ENCODE measurements at places on chromosomes 7 and 10.

GRCh38 chr7:151017370-151017952 is 6.8 kb downstream of the ATG9B start:
- DNase-seq: no peak

- no peak for DNase-seq
Observed at GRCh38 chr7:15977663-15978062, 291.2 kb upstream of the MEOX2 start.

GRCh38 chr7:132756484-132756990 is 180.3 kb upstream of the PLXNA4 start:
- no peak for DNase-seq

- no peak for DNase-seq
Observed at GRCh38 chr7:28329661-28330363, 82.5 kb upstream of the CREB5 start.

DNA sequence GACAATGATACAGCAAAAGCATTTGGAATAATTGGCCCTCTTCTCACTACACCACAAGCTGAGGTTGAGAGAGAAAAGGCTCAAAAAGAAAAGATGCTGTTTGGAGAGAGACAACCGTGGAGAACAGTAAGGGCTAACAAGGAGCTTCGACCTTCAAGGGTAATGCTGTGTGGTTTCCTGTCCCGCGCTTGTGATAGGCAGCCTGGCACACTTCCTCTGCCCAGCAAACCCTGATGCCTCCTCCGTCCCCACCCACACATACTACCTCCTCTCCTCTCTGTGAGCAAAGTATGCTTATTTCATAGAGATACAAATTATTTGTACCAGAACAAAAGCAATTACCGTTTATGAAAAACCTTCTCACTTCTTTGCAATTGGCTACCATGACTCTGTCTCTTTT is 755.4 kb downstream of the KCNMA1 start:
- no peak for DNase-seq

DNA sequence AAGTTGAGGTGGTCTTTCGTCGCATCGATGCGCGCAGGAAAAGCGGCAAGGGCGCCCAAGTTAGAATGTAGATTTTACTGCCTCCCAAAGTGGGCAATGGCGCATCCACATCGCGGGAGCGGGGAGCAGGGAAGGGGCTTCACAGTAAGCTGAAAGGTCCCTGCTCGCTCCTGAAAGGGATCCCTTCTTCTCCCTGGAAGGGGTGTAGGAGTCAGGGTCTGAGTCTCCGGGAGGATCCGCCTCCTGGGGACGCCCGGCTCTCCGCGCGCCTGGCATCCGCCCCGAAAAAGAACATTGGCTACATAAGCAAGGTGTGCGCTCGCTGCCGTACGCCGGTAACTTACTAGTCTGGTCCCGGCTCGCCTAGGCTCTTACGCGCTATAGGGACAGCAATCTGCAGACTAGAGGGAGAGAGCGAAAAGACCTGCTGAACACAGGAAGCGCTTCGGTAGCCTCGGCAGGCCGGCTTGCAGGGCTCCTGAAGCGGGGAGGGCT is 804 bp downstream of the UNC5B start:
- DNase-seq: no peak

- no peak for DNase-seq
Observed at GRCh38 chr7:34165466-34165865, 260.1 kb downstream of the BMPER start.

GRCh38 chr10:112755446-112756234 is 194.4 kb upstream of the TCF7L2 start:
- DNase-seq: no peak

DNA sequence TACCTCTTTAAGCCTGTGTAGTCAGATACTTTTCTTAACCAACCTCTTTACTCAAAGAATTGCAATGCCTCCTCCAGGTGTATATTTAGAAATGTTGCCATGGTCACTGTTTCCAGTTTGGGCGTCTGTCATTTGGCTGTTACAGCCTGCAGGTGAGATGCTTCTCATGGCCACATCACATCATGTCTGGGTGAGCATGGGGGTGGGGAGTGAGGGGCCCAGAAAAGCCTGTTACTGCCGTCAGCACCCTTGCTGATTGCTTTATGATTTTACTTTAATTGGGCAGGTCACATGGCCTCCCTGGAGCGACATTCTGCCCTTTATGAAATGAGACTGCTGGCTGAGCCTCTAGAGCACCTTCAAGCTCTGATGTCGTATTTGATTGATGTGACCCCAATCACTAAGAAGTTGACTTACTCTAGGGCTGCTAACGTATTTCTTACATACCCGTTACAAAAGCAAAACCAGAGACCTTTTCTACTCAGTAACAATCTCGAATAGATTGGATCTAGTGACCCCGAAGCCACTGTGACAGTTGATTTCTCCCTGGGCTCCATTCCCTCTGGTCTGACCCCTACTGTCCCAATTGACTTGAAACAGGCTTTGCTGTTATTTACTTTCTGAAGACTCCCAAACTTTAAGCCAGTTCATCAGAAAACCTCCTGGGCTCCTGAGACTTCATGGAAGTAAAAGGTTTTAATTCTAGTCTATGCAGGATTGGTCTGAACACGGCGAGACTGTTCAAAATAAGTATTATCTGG is 60.7 kb downstream of the OTUD1 start:
- DNase-seq: no peak

DNA sequence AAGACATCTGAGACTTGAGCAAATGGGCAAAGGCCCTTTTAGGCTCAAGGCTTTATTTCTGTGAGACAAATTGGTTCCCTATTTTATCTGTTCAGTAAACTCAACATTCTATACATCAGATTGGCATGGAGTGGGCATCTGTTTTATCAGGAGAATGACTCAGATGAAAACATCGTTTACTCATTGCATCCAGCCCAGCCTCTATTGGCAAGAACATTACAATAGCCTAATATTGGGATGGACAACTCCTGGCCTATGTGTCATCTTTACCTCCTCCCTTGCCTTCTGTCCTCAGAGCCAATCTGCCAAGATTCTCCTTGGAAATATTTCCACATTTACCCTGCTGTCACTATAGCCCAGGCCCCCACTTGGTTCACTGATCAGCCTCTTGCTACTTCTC is 5.5 kb upstream of the BLNK start:
- DNase-seq: no peak

- DNase-seq: no peak
Observed at GRCh38 chr10:129704786-129705525, 237.9 kb downstream of the MGMT start.

GRCh38 chr7:43044511-43044910 is 67.9 kb upstream of the HECW1 start:
- DNase-seq: no peak

GRCh38 chr7:44743750-44744149 is 4.9 kb upstream of the ZMIZ2 start:
- no peak for DNase-seq

DNA sequence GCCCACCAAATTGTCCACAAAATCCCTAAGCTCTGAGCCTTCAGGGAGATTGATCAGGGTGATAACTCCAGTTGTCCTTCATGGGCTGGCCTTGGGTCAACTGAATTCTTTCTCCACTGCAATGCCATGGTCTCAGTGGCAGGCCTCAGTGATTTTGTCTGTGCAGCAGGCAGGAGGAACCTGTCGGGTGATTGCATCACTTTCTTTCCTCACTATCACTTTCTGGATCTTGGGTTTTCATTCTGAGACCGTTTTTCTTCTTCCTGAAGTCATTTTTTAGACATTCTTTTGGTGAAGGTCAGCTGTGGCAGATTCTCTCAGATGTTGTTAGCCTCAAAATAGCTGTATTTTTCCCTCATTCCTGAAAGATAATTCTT is 28.8 kb upstream of the LCOR start:
- no peak for DNase-seq

DNA sequence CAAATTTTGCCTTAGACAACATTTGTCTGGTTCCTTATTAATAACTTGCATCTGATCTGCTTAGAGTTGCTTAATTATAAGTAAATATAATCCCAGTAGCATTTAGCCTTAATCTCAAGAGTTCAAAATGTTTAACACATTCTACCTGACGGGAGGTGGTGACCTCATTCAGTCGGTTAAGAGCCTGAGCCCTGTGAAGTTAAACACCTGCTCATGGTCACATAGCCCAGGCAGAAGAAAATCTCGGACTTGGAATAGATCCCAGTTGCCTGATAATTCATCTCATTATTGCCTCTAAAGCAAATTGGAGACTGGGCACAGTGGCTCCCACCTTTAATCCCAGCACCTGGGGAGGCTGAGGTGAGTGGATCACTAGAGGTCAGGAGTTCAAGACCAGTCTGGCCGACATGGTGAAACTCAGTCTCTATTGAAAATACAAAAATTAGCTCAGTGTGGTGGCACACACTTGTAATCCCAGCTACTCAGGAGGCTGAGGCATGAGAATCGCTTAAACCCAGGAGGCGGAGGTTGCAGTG is 18.6 kb upstream of the ASCC1 start:
- no peak for DNase-seq

DNA sequence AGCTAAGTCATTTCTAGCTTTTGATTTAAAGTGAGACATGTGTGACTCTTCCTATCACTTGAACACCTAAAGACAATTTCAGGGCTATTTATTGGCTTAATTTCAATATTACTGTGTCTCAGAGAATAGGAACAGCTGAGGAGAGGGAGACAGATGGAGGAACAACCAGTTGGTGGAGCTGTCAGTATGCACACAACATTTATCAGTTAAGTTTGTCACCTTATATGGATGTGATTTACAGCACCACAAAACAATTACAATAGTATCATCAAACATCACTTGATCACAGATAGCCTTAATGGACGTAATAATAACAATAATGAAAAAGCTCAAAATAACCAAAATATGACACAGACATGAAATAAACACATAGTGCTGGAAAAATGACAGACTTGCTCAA is 129.6 kb downstream of the NPSR1 start:
- DNase-seq: no peak

DNA sequence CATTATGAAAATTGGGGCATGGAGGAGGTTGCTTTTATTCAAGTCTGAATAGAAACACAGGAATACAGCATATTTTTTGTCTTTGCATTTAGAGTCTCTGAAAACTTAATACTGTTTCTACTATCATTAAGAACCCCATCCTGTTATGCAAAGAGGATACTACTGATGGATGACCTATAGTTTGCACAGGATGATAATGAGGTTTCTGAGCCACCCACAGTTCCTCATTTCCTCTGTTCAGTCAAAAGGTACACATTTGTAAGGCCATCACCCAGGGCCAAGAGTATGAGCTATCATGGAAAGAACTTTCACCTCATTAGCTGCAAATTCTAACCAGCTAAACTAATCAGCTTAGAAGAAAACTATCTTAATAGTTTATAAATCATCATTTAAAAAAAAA is 213.0 kb upstream of the CHRM2 start:
- DNase-seq: no peak

GRCh38 chr7:158070222-158070920 is 517.3 kb downstream of the PTPRN2 start:
- DNase-seq: no peak

DNA sequence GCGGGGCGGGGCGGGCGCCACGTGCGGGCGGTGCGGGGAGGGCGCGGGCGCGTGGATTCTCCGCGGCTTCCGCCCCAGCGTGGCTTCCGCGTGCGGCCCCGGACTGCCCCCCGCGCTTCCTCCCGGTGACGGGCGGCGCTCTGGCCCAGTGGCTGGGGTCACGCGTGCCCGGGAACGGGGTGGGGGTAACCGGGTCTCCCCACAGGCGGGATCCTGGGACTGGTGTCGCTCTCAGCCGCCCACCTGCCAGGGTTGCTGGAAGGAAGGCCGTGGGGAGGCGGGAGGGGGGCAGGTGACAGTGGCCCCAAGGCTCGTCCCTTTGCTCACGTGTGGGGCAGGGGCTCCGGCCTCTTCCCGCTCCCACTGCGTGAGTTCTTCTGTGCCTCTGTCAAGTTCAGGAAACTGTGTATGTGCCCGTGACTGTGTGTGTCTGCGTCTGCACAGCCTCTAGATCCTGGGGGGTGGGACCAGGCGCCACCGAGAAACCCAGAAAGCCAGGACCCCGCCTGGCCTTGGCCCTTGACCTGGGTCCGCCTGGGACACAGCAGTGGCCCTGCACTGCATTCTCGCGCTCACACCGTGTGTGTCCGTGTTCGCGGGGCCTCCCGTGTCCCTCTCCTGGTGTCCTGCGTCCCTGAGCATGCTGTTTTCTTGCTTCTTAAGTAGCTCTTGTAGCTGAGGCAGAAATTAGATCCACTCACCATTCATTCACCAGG is 919 bp downstream of the MAFK start:
- no peak for DNase-seq

DNA sequence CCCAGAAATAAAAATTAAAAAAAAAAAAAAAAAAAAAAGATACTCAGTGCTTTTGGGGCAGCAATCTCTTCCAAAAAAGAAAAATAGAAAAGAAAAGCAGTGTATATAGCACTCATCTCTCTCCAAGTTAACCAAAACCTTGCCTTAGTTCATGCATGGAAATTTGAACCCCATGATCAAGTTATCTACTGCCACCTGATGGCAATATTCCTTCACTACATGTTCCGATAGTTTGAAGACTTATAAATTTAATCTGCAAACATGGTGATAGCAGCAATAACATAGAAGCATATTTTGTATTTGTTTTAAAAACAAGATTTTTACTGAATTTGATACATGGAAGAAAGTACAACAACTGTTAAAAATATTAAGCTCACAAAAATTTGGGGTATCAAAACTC is 48.6 kb upstream of the SLIT1 start:
- DNase-seq: peak; percentile 21

DNA sequence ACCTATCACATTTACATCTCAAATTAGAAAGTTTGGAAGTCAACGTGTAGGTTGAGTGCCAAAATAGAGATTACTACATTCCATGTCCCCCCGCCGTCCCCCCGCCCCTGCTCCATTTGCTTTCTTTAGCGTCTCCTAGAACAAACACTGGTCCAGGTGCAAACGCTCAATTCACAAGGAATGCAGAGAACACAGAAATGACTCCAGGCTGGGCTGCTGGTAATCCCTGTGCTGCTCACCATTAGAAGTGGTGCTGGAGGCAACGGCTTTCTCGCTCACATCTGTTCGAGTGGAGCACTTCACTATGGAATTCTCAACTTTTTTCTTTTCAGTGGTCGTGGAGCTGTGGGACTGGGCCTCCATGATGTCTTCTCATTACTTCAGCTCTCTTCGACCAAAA is 14.1 kb downstream of the GLI3 start:
- DNase-seq: no peak

DNA sequence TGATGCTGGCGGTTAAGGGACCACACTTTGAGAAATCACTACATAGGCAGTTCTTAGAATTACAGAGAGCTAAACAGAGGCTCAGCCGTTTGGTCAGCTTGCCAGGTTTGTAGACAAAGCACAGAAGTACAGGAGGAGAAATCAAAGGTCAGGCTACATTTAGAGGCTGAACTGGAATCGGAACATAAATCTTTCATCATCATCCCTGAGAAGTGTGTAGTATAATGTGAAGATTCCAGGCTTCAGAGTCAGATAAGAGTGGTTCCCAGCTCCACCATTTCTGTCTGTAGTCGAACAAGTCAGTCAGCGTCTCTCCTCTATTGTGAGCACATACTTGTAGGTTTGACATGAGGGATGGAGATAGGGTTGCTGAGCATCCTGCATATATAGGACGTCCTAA is 18.9 kb downstream of the CDK1 start:
- DNase-seq: no peak

- peak; percentile 87 for DNase-seq
Observed at GRCh38 chr10:58590152-58590840, 77.6 kb downstream of the BICC1 start.

- no peak for DNase-seq
Observed at GRCh38 chr7:92652536-92652935, 62.3 kb upstream of the FAM133B start.

- no peak for DNase-seq
Observed at GRCh38 chr10:112917681-112918080, 32.4 kb upstream of the TCF7L2 start.

All from AG04450 (cell line).